HFFc6 (cell line): ENCODE measurements at places on chromosomes 13 and 19. TPM values are rescaled to one million over a fixed set of nuclear protein-coding genes. Genes with fewer than 3 reads are reported as not detected.
A peak's percentile ranks its signal among the peaks of the same experiment; 100 is the strongest.

The ZNF563 gene
- total RNA-seq, result 2.0 to 2.3 TPM (median 2.1 TPM) in 3 replicates

GRCh38 chr19:14479975-14480699 is 5.0 kb upstream of the PTGER1 start:
- no peak for DNase-seq

DNA sequence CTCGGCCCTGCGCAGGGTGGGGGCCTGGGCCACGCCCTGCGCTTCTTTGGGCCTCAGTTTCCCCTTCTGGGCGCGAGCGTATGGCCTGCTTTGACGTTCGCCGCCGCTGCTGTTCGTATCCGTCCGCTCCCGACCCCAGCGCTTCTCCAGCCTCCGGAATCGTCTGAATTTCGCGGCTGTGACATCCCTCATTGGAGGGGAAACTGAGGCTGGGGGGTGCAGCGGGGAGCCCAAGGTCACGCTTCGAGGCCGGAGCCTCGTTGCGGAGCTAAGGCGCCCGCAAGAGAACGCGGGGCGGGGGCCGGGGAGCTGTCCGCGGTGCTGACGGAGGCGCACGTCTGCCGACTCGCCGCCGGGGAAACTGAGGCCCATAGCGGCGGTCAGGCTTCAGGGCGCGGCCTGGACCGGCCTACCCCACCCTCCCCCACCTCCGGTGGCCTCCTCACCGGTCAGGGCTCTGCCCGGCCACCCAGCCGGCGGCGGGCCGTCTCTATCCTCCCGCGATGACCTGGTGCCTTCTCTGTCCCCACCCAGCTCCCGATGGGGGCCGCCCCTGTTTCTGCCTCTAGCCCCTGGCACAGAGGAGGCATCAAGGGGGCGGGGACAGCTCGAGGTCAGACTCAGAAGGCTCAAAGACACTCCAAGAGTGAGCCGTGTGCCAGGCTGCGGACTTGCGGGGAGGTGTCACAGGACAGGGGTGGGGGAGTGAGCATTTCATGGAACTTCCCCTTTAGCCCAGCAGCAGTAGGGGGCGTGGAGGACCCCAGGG is 3.0 kb upstream of the APC2 start:
- no peak for DNase-seq

The LAIR1 gene
- not detected in 3 replicates for total RNA-seq

DNA sequence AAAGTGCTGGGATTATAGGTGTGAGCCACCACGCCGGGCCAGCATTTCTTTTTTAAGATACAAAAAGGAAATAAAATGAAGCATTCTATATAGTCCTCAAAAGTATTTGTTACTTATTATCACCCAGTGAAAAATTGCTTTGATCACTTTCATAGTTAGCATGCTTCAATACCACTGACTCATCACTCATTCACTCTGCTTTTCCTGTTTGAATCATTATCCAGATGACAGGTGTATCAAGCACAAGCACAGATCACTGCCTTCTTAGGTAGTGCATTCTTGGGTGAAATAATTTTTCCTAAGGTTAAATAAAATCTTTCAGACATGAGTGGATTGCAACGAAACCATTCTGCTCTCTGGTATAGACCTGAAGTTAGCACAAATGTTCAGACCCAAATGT is 35.8 kb upstream of the SPART start:
- no peak for DNase-seq

The ZSWIM4 gene
- total RNA-seq, result 5.7 to 6.0 TPM (median 6.0 TPM) in 3 replicates

The SIGLEC12 gene
- not detected in 3 replicates for total RNA-seq

- no peak for DNase-seq
Measured at GRCh38 chr19:13164343-13165161, 14.3 kb downstream of the IER2 start.

DNA sequence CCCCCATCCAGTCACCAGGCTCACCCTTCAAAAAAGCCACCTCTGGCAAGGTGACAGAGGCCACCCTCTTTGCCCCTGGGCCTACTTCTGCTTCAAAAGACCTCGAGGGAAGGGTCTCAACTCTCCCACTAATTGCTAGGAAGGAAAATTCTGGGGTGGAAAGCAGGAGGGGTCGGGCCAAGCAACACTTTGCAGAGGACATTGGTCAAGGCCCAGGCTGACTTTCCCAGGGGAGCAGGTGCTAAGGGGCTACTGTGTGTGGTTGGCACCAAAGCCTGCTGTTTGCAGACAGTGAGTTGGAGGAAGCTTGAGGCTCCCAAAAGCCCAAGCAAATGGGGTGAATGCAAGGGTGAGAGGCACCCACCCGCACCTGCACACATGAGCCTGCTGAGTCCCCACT is 28.6 kb upstream of the VSTM2B start:
- no peak for DNase-seq

GRCh38 chr13:89752394-89752793 is 1595.1 kb upstream of the MIR17HG start:
- no peak for DNase-seq

DNA sequence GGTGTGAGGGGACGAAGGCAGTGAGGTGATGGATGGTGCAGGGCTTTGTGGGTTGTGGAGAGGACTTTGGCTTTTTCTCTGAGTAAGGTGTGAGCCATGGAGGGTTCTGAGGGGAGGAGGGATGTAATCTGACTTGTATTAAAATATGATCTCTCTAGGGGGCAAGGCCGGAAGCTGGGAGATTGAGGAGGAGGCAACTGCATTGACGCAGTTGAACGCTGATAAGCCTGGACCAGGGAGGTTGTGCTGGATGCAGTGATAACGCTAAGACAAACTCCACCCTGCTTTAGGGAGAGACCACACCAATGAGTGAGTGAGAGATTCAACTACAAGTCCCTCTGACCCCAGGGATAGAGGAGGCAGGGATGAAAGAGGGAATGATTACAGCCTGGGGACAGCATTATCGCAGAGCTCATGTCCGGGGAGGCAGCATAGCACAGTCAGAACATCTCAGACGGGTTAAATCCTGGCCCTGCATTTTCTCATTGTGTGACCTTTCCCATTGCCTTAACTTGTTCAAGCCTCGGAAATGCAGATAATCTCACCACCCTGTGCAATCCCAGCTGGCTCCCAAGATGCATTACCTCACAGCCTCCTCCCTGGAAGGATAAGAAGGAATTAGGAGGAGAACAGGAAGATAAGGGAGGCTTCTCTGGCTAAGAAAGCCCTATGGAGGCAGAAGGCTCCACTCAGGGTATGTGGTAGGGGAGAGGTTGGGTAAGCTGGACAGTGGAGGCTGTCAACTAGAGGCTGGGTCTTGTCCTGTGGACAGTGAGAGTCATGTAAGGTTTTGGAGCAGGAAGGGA is 124.2 kb downstream of the CACNA1A start:
- no peak for DNase-seq

DNA sequence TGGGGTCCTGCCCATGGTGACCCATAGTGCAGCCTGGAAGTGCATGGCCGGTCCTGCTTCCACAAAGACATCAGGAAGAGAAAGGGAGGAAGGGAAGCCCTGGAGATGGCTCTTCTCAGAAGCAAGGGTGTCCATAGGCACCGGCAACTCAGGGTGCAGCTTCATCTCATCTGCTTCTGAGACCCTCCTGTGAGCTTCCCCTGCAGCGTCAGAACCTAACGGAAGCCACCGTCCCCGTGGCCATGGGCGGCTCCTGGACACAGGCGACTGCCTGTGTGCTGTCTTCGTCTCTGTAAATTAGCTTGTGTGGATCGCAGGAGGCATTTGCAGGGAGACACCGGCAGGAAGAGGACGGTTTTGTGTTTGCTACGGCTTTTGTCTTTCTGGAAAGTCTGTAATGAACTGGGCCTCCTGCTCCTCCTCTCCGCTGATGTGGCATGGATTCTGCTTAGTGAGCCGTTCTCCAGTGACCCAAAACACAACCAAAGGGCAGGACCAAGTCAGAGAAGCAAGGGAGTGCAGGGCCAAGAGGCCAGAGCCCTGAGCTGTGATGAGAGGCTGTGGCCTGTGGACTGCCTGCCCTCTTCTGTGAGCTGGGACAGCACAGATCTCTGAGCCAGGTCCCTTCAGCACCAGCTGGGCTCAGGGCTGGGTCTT is 2.5 kb downstream of the ATP4B start:
- no peak for DNase-seq

The PABPC3 gene
- total RNA-seq, result 0.37 to 0.45 TPM (median 0.37 TPM) in 3 replicates

The GRIN2D gene
- total RNA-seq, result 3.1 to 4.1 TPM (median 3.6 TPM) in 3 replicates

GRCh38 chr13:32216281-32216680 is 98.9 kb downstream of the ZAR1L start:
- DNase-seq, result no peak

The ZNF730 gene
- total RNA-seq, result 0.53 to 2.1 TPM (median 0.86 TPM) in 3 replicates

DNA sequence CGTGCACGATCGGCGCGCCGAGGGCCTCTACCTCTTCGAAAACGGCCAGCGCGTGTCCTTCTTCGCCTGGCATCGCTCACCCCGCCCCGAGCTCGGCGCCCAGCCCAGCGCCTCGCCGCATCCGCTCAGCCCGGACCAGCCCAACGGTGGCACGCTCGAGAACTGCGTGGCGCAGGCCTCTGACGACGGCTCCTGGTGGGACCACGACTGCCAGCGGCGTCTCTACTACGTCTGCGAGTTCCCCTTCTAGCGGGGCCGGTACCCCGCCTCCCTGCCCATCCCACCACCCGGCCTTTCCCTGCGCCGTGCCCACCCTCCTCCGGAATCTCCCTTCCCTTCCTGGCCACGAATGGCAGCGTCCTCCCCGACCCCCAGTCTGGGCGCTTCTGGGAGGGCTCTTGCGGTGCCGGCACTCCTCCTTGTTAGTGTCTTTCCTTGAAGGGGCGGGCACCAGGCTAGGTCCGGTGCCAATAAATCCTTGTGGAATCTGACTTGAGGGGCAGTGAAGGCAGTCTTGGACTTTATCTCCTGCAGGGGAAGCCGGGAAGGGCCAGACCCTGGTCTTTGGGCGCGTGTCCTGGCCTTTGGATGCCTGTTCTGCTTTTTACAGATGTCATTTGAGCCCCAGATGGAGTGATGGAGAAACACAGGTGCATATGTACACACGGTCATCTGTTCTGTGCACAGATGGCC is 2.2 kb downstream of the CLEC11A start:
- no peak for DNase-seq

DNA sequence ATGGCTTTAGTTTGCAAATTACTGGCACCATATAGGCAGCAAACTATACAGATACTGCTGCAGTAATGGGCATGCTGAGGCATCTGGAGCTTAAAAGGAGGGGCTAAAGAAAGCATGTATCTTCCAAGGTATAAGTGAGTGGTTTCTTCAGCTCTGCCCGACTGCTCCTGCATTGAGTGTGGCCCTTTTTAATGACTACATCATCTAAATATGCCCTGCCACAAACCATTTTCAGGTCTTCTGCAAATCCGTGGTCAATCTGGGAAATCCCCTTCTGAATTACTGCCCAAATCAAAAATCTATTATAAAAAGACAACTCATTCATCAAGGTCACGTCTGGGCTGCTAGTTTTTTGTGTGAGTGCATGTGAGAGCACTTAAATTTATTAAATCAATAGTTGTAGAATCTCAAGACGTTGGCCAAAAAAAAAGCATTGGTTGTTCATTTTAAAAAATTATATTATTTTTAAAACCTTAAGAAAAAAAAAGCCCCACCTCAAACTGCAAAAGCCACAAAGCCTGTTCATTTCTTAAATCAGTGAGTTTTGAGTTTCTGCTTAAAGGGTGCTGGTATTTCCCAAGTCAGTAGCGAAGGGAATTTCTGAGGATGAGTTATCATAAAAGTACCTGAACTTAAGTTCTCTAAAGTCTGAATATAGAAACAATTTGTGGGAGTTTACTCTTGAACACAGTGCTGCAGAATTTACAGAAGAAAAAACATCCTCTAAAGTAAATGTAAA is 16.3 kb downstream of the LCP1 start:
- DNase-seq, result no peak

GRCh38 chr13:45206340-45206739 is 5.5 kb upstream of the KCTD4 start:
- DNase-seq, result peak; percentile 90

- peak; percentile 9 for DNase-seq
Measured at GRCh38 chr13:20654156-20654555, 49.3 kb upstream of the IL17D start.

- peak; percentile 50 for DNase-seq
Measured at GRCh38 chr13:94435604-94436226, 43.8 kb downstream of the DCT start.

DNA sequence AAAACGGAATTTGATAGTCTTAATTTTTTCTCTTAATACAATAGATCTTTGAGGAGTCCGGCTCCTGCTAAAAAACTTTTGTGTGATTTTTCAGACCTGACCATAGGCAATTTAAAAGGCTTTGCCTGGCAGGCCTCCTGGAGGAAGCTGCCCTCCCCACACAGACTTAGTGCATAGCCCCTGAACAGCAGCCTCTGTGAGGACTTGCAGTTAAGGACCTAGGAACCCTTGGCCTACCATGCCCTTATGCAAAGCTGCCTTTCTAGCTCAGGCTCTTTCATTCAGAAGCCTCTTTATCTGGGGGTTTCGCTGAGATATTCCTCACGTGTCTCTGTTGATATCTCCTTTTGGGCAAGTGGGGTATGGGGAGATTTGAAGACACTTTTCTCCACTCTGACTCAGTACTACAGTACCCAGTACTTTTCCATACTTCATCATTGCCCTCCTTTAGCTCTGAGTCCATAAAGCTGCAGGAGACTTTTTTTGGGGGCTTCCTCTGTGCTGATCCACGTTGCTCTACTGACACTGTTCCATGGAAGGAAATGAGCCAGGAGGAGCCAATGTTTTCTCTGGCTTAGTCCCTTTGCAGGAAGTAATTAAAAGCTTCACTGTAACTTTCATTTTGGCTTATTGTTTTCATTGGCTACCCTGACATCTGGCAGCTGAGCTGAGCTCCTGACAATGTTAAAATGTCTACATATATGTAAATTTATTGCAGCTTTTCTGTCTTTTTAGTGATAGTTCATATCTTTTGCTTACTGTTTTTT is 283.1 kb downstream of the TDRD3 start:
- DNase-seq, result no peak

The SHFL gene
- 17.0 to 21.5 TPM (median 18.9 TPM) in 3 replicates for total RNA-seq

- DNase-seq, result no peak
Measured at GRCh38 chr19:38323291-38323690, 3.6 kb downstream of the KCNK6 start.

DNA sequence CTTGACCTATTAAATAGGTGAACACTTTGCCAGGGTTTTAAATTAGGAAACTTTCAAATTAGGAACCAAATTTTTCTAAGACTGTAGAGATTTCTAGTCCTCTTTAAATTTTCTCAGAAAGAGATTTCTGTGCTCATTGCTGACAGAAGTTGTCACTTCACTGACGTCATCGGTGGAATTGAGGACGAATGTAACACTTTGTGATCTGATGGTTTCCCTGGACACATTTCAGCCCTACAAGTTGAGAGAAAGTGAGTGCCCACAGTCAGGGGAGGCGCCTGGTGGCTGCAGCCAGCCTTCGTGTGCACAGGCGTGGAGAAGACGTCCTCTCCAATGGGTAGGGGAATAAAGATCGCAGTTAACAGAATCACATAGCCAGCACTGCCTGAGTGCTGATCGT is 396.5 kb upstream of the TSHZ3 start:
- DNase-seq, result no peak
